DMS 273 treated with DMSO at 0.1 percent for 48 hours (cell line): ENCODE measurements at places on chromosomes 7 and 10.

- no peak for DNase-seq
These were observed 61.7 kb downstream of the PRF1 start for GRCh38 chr10:70540789-70541360.

DNA sequence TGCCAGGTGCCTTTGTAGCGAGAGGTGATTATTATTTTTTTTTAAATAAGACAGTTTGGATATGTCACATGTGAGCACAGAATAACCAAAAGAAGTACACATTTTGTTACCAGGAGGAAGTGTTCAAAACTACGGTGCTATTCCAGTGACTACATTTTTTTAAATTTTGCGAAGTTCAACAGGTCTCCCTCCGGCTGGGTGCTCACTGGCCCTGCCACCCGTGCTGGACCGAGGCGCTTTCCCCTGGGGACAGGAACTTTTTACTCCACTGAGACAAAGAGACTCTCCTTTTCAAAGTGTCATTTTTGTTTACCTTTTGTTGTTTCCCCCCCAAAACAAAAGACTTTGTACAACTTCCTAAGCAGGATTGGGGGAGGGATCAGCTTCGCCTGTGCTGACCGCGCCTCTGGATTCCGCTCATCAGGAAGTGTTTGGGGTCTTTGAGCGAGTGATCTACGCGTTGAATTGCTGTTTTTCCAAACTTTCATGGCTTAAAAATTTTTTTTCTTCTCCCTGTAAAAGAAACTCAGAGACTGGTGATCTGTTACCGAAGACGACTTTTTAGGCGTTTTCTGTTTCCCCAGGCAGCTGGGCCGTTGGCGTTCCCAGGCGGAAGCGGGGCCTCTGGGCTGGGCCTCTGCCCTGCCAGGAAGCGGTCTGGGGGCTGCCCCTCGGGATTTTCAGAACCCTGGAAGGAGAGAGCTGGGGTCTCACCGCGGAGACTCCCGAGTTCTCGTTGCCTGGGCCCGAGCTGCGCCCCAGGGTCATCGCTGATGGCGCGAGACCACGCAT lies 7.2 kb downstream of the EN2 start:
- DNase-seq = no peak

DNA sequence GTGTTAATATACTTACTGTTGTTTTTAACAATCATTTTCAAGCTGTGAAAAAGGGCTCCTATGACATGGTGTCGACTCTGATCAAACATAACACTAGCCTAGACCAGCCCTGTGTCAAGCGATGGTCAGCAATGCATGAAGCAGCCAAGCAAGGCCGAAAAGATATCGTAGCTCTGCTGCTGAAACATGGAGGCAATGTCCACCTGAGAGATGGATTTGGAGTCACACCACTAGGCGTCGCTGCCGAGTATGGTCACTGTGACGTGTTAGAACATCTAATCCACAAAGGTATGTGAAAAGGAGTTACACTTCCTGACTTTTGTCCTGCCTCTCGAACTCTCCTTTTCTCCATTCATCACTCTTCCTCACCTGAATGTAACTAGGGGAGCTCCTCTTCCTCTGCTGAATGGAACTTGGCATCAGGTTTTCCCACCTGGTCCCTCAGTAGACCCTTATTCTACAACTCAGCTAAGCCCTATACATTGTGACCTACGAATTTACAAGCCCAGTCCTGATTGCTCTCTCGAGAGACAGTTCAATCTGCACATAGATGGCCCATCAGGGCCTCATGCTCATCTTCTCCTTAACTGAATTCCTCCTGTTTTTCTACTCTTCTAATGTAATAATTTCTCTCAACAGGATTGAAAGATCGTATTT lies 23.0 kb downstream of the ASB15 start:
- no peak for DNase-seq

DNA sequence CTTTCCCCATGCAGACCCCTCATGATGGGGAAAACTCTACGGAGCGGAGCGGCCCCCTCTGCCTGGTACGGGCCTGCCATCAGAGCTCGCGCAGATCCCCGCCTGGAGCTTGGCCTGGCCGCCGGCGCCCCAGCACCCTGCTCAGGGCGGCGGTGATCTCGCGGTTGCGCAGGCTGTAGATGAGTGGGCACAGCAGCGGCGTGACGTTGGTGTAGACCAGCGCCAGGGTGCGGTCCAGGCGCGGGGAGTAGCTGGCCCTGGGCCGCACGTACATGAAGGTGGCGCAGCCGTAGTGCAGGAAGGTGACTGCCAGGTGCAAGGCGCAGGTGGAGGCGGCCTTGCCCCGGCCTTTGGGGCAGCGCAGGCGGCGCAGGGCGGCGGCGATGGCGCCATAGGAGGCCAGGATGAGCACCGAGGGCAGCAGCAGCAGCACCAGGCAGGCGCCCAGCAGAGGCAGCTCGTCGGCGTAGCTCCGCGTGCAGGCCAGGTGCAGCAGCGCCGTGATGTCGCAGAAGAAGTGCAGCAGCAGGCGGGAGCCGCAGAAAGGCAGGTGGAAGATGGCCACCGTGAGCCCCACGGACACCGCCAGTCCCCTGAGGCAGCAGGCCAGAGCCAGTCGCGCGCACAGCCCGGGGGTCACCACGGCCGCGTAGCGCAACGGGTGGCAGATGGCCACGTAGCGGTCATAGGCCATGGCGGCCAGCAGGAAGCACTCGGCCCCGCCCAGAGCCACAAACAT lies 33.4 kb downstream of the TAS2R41 start:
- DNase-seq = no peak

DNA sequence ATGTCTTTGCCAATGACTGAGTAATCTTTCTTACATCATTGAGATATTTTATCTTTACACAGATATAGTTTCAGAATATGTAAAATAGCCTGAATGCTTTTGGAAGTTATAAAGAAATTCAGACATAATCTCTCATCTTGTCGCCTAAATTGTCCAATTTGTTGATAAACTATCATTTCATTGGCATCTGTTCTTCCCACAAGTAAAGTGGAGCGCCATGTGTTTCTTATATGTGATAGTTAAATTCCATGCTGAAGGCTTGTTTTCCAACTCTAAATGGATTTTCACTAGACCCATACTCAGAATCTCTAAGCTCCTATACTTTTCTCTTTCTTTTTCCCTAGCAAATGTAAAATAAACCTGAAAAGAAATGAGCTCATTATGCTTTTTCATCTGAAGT lies 640.1 kb upstream of the MBL2 start:
- no peak for DNase-seq

GRCh38 chr10:621981-622740 lies 67.3 kb downstream of the DIP2C start:
- DNase-seq = peak; percentile 37

- no peak for DNase-seq
These were observed 332.2 kb downstream of the EXOC4 start for GRCh38 chr7:133584956-133585668.

DNA sequence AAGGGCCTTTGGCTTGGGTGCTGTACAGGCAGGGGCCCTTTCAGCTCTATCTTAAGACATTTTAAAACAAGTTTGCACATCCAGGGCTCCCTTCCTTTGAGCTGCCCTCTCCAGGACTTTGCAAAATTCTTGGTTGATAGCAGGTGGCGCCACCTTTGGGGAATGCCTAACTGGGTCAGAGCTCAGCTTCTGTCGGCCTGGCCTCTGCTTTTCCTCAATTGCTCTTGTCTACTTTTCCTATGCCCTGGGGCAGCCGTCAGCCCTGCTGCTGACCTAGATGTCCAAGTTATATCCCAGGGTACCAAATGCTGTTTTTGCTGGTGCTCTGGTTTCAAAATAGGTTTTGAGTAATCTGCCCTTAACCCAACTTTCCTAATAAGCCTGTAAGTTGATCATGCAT lies 65.8 kb downstream of the APBB1IP start:
- no peak for DNase-seq

- DNase-seq = no peak
These were observed 47.3 kb upstream of the AUTS2 start for GRCh38 chr7:69550991-69551390.
